ENCODE measurements at places on chromosomes 2 and 18.

- no peak for DNase-seq
Measured at GRCh38 chr2:38098421-38099098, 22.6 kb upstream of the CYP1B1 start.

DNA sequence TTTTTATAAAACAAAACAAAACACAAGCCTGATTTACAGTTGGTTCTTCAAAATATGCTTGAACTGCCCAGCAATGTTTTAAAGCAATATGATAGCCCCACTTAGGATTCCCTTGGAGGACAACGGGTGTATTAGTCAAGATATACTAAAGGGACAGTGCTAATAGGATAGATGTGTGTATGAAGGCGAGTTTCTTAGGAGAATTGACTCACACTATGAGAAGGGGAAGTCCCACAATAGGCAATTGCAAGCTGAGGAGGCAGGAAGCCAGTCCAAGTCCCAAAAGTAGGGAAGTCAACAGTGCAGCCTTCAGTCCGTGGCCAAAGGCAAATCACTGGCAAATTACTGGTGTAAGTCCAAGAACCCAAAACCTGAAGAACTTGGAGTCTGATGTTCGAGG is 167.9 kb downstream of the CBLN2 start:
- DNase-seq, result no peak

DNA sequence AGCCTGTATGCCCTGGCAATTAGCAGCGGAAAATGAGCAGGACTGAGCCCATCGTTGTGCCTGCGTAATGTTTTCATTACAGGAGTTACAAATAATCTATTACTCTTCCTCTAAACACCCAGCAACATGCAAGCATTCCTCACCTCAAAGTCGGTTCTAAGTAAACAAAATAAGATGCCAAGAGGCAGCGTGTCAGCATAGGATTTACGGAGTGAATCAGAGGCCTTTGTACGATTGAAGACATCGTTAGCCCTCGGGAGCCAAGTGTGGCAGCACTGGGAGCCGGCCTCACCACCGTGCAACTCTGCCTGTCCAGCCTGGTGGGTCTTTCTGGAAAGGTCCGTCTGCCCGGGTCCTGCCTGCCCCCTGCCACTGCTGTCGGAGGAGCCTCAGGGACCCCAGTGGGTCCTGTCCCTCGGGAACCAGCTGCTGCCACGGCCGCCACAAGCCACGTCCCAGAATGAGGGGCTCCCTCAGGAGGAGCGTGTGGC is 80.1 kb upstream of the CTDP1 start:
- peak; percentile 80 for DNase-seq

DNA sequence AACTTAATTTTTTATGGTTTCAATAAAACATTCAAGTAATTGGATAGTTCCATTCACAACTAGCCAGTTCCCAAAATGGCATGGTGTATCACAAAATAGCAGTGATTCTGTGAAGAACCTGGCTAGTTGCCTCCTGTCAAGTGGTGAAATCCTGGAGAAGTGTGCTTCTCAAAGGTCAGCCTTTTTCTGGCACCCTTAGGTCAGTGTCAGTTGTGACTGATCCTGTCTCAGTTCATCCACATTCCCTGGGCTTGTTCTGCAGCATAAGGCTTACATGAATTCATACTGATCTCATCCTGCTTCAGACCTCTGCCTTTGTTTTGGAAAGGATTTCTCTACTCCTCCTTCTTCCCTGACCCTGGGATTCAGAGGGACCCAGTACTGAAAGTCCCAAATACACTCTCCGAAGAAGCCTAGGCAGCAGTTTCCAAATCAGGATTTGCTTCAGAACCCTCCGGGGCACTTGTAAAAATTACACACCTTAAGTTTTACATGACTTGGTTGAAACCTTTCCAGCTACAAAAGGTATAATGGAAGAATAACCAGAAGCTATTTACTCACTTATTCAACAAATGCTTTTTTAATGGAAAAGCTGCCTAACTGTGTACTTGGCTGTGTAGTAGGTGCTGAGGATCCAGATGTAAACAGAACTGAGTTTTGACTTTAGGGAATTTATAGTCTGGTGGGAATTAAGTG is 11.0 kb downstream of the MAP3K20 start:
- DNase-seq, result no peak

DNA sequence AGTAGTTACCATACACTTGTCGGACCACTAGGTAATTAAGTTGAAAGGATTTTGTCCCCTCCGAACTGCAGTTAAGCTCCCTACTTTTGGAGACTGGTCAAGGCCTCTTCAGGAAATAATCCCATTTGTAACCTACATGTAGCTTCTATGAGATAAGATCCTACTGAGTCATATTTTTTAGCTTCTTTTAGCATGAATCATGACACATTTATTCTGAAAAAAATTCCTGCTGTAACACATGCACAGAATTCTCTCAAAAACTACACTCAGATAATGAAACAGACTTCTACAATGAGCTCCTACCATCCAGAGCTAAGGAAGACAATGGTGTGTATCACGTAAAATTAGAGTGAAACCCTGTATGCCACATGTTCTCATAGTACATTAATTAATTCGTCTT is 100.7 kb upstream of the CCDC195 start:
- DNase-seq, result peak; percentile 88

- no peak for DNase-seq
Measured at GRCh38 chr18:12518326-12518725, 110.6 kb downstream of the PRELID3A start.

DNA sequence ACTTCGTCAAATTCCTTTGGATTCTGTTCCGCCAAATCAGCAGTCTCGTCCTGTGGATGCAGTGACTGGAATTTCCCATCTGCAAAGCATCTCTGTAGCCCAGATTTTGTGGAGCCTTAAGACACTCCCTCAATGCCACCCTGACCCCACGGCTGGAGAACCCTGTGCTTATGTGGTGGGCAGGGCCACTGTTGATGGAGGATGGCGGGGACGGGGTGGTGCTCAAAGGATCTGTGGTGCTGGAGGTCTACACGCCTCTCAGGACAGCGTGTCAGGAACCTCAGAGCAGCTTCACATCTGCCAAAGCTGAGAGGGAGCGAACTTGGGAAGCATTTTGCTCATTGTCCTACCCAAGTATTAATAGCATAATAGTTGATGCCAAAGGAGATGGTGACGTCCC is 200.1 kb downstream of the MGAT5 start:
- no peak for DNase-seq

GRCh38 chr18:24631243-24632025 is 171.0 kb downstream of the HRH4 start:
- no peak for DNase-seq

GRCh38 chr2:241035142-241035817 is 36.9 kb downstream of the SNED1 start:
- no peak for DNase-seq

DNA sequence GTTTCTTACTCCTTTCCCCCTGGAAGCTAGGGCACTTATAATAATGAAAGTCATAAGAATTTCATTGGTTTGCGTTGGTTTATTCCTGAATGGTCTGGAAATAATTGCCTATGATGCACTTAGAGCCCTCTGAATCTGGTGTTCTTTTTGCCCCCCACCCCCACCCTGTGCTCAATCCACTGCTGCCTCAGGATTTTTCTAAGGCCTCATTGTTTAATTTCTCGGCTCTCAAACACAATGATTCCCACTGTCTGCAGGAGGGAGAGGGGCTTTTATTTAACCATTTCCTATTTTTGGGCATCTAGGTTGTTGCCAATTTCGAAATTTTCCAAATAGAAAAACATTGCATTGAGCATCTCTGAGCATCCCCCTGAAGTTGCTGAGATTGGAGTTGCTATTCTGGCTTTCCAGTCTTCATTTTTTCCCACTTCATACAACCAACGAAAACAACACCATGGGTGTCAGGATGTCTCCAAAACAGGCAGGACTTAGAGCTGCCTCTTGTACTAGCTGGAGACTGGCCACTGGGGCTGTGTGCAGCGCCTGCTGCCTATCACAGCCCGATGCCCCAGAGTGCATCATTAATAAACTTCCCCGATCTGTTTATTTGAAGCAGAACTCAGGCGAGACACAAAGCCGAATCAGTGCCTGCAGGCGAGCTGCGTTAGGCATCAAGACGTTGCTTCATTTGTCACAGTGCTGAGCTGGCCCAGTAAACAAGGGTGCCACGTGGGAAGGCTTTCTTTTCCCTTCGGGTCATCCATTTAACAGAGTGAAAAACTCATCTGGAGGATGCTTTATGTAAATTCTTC is 1.8 kb upstream of the PCARE start:
- peak; percentile 24 for DNase-seq

DNA sequence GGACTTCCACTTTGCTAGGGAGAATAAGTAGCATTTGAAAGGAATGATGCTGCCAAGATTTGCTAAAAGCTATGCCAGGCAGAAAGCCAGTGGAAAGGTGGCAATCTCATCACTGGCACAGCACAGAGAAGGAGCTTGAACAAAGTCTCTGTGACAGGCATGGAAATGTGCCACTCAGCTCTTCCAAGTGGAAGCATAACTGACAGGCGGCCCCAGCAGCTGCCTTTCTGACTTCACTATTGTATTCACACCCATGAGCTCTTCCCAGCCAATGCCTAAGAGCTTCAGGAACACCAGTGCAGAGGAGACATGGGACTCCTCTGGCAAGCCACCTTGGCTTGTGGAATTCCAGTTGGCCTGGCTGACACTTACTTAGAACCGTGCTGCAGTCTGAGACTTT is 134.6 kb upstream of the REG3G start:
- no peak for DNase-seq

DNA sequence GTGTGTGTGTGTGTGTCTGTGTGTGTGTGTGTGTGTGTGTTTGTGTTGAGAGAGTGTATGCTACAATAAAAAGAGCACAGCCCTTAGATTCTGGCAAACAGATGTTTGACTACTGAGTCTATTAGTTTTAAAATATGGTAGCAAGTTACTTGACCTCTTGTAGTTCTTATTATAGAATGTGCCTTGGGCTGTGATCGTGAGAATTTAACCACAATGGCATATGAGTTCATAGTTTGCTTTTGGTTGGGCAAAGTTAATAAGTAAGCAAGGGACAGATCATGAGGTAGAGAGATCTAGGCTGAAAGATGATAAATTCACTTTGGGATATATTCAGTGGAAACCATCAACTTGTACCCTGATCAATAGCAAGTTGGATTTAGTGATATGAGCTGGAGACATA is 334.3 kb upstream of the VWC2L start:
- DNase-seq, result no peak

DNA sequence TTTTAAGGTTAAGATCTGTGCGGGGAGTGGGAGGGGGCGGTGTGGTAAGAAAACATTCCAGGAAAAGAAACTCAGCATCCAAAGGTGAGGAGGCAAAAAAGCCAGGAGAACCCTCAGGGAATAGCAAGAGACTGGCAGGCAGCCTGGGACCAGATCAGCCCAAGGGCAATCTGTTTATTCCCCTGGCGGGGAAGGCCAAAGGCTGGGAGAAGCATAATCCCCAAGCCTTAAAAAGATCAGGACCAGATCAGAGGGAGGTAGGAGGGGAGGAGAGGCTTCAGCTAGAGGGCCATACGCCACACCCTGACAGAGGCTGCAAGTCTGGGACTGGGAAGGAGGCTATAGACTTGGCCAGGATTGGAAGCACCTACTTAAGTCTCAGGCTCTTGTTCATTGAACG is 163.0 kb upstream of the PXDN start:
- no peak for DNase-seq

- DNase-seq, result no peak
Measured at GRCh38 chr2:15986068-15986560, 45.8 kb downstream of the MYCN start.

DNA sequence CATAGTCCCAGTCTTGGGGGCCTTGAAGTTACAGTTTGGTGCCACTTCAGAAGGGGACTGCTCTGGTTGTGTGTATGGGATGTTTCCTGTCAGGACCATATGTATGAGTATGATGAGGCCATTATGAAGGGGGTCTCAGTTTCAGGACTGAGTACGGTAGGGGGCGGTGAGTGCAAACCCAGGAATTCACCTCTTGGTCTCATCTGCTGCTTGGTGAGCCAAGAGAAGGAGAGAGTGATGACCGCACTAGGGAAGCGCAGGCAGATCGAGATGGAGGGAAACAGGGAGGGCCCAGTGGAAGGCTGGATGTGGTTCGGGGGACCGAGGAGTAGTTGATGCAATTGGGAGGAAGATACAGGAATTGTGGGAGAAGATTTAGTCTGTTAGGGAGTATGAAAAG is 28.5 kb downstream of the DCDC2C start:
- no peak for DNase-seq

DNA sequence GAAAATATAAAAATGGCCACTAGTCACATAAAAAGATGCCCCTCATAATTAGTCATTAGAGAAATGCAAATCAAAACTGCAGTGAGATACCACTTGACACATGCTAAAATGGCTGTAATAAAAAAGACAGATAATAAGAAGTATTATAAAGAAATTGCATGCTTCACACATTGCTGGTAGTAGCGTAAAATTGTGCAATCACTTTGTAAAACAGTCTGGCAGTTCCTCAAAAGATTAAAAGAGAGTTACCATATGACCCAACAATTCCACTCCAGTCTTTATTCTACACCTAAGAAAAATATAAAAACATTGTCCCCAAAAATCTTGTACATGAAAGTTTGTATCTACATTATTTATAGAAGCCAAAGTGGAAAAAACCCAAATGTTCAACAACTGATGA is 170.6 kb upstream of the FIGN start:
- no peak for DNase-seq

- DNase-seq, result no peak
Measured at GRCh38 chr18:63508596-63508995, 31.8 kb downstream of the SERPINB5 start.

- peak; percentile 7 for DNase-seq
Measured at GRCh38 chr2:187134306-187134705, 285.3 kb upstream of the ZSWIM2 start.

DNA sequence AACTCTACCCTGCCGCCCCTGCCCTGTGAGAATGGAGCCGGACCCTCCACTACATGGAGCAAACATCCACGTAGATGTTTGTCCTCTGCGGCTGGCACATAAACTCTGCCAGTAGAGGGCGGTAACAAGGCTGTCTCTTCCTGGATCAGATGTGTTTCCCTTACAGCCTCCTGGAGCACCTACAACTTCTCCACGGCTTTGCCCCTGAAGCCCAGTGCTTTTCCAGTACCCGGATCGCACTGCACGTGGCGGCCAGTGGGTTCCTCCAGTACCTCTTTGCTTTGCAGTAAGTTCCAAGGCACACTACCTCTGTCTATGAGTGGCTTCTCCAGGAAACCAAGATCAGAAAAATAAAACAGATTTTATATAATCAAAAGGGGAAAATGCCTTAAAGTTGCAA is 651.3 kb downstream of the DCDC2C start:
- DNase-seq, result no peak

GRCh38 chr2:24779116-24779515 is 14.1 kb downstream of the PTRHD1 start:
- DNase-seq, result no peak

DNA sequence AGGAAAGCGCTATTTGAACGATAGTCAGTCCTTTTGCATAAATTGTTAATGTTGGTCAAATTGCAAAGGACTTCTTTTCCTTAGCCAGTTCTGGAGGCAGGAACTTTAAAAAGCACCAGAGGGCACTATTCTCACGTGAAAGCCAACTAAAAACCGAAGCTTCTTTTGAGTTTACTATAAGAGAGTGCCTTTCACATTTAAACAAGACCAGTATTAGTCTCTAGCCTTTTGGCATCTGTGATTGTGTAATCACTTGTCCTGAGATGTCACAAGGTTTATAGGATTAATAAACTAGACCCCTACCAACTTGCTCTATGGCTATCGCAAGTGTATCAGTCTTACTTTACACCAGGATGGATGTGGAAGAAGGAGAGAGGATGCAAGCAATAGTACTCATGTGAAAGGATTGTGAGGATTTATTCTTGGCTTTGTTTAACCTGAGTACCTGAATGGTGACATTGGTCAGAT is 14.4 kb upstream of the STAT4 start:
- DNase-seq, result no peak

- no peak for DNase-seq
Measured at GRCh38 chr2:236001166-236001828, 166.9 kb downstream of the GBX2 start.
